ENCODE measurements at places on chromosomes 1 and 21.

- DNase-seq: no peak
Observed at GRCh38 chr1:6450943-6451373, 15.0 kb downstream of the TNFRSF25 start.

DNA sequence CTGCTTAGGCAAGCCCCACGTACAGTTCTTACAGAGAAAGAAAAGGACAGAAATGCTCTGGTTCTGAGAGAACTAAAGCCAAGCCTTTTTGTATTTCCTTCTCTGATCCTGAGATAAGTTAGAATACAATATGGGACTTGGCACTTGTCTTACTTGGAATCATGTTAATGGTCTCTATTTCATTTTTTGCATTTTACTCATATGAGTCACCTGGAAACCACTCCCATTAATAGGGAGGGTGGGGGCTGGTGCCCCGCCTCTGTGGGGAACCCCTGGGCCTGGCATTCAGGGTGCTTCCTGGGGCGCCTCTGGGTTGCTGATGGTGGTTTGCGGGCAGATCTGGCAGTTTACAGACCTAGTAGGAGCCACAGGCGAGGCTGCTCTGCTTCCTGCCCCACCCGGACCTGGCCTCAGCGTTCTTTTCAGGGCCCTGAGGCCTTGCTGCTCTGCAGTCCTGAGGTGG lies 26.7 kb downstream of the TSPAN2 start:
- no peak for DNase-seq

- no peak for DNase-seq
Observed at GRCh38 chr1:3814065-3814464, 17.8 kb upstream of the LRRC47 start.

- DNase-seq: no peak
Observed at GRCh38 chr1:115650961-115651360, 9.2 kb downstream of the VANGL1 start.

DNA sequence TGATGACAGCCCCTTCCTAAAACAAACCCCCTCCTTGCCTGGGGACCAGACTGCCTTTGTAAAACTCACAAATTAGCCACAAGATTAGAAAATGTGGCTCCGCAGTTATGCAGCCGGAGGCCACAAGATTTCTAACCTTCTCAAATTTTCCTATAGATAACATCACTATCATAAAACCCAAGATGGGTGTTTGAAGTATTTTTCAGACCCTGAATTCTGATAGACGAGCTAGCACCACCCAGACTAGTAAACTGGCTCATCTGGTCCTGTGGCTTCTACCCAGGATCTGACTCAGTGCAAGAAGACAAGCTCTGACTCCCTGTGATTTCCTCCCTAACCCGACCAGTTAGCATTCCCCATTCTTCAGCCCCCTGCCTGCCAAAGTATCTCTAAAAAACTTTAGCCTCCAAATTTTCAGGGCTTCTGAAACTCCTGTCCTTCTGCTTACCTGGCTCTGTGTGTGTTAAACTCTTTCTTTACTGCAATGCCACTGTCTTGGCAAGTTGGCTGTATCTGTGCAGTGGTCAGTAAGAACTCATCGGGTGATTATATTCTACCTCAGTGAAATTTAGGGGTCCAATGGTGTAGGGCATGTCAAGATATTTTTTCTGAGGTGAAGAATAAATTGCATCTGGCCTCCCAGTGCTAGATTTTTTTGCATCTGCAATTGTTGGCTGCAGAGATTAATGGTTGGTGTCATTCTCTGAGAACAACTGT lies 102.1 kb downstream of the S1PR1 start:
- no peak for DNase-seq

- DNase-seq: no peak
Observed at GRCh38 chr1:28340221-28340974, 11.6 kb downstream of the MED18 start.

DNA sequence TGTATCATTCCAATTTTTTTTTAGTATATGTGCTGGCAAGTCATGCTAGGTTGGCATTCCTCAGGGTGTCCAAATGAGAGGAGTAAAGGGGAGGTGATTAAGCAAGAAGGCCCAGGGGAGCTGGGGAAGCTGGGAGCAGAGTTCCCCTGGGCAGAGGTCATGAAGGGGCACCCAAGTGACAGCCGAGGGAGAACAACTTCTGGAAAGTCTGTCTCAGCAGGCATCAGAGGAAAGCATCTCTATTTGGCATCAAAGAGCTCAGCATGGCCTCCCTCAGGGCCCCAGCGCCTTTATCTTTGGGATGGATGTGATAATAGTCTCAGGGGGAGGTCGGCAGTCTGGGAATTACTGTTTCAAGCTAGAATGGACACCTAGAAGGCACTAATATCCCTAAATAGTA lies 5.0 kb upstream of the ENO1 start:
- no peak for DNase-seq

DNA sequence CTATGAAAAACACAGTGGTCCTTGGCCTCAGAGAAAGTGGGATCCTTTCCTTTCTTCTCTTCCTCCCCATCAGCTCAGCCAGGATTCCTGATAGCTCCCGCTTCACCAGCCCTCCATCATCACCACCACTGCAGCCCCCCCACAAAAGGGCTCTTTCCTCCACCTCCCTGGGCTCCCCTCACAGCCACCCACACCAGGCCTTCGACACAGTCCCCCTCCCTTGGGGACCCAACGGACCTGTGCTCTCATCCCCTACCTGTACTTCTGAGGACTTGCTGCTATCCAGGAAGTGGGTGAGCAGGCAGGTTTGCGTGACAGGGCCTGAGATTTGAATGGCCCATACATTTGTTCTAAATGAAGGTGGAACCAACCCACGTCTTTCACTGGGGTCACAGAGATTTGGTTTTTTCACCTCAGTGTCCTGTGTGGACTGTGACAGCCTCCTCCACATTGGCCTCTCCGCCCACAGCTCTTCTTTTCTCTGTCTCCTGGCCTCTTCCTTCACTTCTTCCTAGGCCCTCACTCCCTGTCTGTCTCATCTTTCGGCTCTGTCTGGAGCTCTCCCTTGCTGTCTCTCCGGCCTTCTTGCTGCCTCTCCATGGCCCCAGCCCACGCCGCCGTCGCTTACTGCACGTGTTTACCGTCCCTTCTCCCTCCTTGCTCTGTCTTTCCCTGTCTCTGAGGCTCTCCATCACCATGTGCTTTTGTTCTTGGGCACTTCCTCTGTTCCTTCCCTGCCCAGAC lies 238.6 kb downstream of the FOXD2 start:
- DNase-seq: no peak

GRCh38 chr1:181101581-181102226 lies 13.2 kb downstream of the IER5 start:
- DNase-seq: no peak

DNA sequence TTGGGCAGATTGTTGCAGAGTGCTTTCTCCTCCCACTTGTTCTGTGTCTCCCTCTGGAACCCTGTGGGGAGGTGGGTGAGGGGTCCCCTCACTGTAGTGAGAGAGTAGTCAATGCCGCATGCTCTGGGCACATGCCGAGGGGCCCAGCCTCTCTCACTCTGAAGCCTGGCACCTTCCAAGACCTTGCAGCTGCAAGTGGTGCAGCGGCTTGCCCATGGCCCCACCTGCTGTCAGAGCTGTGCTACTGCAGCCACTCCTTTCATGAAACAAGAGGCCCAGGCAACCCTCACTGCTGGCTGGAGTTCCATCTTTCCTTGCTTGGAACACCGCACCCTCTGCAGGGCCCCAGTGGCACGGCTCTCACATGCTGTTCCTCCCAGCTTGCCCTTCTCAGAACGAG lies 58.4 kb upstream of the COL6A1 start:
- DNase-seq: peak; percentile 83
